ENCODE measurements at places on chromosomes 12 and 14.

DNA sequence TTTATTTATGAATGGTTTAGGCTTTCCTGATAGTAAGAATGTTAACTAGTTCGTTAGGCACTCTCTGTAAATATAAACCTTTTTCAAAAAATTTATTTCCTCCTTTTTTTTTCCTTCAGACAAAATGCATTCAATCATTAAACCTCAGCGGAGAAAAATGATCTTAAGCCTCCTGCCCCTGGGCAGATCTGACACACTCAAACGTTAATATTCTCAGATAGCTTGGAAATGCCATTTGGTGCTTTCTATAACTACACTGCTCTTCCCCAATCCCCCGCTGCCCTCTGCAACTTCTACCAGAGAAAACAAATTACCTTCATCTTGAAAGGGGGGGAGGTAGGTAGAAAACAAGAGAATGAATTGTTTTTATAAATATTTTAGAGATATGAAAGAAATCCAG is 521.2 kb downstream of the MED13L start:
- DNase-seq: no peak

GRCh38 chr14:61504901-61505300 is 183.5 kb downstream of the PRKCH start:
- no peak for DNase-seq

DNA sequence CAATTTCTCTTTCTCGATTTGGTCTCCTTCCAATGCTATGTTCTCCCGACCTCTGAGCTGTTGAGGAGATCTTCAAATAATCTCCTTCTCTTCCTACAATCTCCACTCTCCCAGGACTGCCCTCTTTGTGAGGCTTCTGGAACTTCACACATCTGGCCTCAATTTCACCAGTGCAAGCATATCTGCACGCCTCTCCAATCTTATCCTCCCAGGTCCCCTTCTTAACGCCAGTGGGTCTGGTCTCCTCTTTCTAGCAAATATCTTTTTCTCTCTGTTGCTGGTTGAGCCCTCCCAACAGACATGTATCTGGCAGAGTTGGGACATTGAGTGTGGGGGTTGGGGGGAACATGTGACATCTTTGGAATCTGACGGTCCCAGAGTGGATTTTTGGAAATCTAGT is 17.9 kb downstream of the RTL1 start:
- DNase-seq: no peak

DNA sequence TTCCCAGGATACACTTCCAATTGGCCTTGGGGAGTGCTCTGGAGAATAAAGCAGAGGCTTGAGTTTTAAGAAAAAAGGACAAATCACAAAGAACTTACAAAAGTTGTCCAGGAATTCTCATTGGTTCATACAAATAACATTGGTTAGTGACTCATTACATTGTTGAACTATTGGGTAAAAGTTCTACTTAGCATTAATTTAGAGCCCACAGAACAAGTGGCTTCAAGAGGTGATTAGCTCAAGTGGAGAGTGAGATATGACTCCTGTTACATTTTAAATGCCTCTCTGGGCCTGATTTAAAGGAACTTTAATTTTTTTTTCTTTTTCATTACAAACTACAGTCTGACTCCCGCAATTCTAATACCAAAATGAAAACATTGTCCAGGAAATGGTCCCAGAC is 72.9 kb downstream of the ASCL4 start:
- DNase-seq: no peak

GRCh38 chr12:58242796-58243630 is 301.6 kb downstream of the ATP23 start:
- no peak for DNase-seq

DNA sequence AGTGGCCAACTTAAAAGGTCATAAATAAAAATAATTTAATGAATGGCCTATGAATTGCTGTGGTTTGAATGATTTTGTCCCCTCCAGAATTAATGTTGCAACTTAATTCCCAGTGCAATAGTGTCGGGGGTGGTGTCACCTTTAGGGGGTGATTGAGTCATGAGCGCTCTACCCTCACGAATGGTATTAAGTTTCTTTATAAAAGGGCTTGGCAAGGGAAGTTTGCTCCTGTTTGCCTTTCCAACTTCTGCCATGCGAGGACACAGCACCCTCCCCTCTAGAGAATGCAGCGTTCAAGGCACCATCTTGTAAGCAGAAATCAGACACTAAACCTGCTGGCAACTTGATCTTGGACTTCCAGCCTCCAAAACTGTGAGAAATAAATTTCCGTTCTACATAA is 253.3 kb downstream of the ATXN7L3B start:
- DNase-seq: no peak

GRCh38 chr12:12171991-12172511 is 94.8 kb downstream of the LRP6 start:
- DNase-seq: no peak

DNA sequence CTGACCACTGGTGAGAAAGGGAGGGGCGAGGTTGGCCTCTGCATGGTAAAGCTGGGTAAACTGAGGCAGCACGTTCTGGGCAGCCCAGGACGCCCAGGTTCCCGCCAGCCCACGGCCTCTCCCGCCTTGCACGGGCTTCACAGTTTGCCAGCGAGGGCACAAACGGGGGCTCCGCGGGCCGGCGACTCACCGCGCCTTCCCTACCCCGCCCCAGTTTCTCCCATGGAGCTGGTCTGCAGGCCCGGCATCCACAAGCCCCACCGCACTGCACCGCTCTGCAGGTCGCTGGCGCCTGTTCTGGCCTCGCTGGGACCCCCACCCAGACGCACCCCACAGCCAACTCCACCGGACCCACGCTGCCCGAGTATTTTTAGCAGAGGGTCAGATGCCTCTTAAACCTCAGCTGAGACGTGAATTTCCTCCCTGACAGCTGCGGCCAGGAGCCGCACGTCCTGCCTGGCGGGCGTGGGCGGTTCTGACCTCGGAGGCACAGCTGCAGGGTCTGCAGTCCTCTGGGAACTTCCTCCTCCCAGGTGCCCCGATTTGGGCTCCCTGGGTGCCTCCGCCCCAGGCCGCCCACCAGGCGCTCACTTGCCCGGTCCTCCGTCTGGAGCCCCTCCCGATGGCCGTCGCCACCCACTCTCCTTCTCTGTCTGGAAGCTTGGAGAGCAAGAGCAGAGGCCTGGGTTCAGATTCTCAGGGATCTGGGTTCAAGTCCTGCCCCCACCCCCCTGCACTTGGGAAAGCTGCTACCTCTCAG is 29.5 kb upstream of the INF2 start:
- DNase-seq: no peak

DNA sequence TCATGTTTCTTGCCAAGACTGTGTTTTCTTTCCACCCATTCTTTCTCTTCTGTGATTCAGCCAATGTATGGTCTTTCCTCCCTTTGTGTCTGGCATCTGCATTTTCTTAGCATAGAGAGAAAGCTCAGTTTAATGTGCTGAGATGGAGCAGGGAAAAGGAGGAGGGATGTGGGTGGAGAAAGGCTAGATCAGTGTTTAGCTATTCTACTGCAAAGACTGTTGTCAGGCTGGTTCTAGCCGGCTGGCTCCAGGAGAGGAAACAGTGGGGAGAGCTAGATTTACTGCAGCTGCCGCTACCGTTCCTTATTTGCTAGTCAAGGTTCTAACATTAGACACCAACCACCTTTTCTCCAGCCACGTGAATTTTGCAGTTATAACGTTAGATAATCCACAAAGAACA is 5.2 kb upstream of the RIMKLB start:
- no peak for DNase-seq

- DNase-seq: no peak
Measured at GRCh38 chr12:117370588-117370987, 9.2 kb upstream of the NOS1 start.

DNA sequence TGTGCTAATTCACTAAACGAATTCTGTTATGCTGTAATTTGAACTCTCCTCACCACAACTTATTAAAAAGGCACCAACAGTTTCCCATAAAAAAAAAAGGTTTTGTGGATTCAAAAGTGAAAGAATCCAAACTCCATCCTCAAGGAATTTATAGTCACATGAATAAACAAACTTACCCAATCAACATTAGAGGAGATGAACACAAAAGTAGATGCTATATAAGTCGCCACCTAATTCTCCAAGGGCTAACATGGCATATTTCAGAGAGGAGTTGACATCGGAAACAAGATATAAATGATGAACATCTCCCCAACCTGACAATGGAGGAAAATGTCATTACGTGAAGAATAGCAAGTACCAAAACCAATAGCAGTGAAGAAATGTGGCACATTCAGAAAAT is 265.5 kb upstream of the PRKD1 start:
- no peak for DNase-seq

GRCh38 chr14:75215520-75215919 is 39.1 kb upstream of the TMED10 start:
- DNase-seq: no peak

GRCh38 chr12:39874785-39875184 is 231.1 kb downstream of the SLC2A13 start:
- DNase-seq: no peak

DNA sequence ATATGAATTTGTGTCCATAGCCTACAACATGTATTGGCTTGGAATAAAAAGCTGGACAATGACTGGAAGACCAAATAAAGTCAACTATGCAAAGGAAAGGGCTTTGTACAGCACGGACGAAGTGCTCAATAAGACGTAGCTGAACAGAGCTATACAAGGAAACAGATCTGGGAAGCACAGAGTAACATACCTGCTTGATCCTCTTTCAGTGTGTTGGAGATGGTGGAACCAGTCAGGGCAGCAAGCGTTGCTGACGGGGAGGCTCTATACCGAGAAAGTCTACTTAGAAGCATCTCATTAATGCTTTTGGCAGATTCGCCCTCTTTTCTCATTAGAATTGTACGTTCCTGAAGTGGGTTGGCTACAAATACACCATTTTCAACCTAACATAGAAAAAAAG is 99.3 kb downstream of the HECTD4 start:
- DNase-seq: no peak

- no peak for DNase-seq
Measured at GRCh38 chr12:113154351-113154973, 4.9 kb downstream of the CFAP73 start.

GRCh38 chr14:53767566-53767965 is 189.1 kb downstream of the BMP4 start:
- DNase-seq: no peak

DNA sequence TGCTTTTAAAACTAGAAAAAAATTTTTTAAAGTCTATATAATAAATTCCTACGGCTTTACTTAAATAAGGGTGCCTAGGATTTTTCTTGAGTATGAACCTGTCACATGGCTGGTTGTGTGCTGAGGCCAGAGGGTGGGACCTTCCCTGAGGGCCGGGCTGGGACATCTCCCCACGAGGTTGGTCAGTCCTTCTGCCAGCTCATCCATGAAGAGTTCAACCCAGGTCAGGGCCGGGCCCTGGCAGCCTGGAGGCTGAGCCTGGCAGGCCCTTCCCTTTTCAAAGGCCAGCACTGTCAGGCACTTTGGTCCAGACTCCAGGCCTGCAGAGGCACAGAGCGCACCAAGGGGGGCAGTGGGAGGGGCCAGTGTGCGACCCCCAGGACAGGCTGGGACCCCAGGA is 31.7 kb downstream of the TNFAIP2 start:
- DNase-seq: no peak

DNA sequence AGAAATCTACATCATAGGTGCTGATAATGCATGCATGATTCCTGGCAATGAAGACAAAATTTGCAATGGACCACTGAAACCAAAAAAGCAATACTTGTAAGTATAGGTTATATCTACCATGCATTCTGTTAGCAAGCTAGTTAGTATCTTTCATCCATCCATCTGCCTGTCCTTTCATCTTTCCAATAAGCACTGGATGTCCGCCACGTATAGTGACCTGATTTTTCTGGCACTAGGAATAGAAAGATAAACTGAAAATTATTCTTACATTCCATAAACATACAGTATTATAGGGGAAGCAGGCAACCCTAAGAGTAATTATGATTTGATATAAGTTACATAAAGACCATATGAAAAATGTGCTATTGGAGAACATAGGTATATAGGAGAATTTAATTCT is 87.2 kb upstream of the MYF6 start:
- no peak for DNase-seq

DNA sequence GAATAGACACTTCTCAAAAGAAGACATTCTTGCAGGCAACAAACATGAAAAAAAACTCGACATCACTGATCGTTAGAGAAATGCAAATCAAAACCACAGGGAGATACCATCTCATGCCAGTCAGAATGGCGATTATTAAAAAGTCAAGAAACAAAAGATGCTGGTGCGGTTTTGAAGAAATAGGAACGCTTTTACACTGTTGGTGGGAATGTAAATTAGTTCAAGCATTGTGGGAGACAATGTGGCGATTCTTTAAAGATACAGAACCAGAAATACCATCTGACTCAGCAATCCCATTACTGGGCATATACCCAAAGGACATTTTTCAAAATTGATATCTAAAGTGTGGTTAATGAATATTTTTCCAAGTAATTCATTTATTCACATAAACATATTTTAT is 39.6 kb upstream of the LIN7A start:
- no peak for DNase-seq

DNA sequence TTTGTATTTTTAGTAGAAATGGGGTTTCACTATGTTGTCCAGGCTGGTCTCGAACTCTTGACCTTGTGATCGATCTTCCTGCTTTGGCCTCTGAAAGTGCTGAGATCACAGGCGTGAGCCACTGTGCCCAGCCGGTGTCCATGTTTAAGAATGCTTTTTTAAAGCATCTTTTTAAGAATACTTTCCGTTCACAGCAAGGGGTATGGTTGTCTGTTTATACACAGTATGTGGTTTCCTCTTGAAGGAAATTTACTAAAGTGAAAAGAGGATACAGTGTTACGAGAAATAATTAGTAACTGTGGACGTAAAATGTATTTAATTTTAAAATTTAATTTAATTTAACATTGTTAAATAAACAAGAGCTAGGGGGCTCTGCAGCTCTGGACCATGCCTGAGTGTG is 73.4 kb downstream of the GSC start:
- no peak for DNase-seq

DNA sequence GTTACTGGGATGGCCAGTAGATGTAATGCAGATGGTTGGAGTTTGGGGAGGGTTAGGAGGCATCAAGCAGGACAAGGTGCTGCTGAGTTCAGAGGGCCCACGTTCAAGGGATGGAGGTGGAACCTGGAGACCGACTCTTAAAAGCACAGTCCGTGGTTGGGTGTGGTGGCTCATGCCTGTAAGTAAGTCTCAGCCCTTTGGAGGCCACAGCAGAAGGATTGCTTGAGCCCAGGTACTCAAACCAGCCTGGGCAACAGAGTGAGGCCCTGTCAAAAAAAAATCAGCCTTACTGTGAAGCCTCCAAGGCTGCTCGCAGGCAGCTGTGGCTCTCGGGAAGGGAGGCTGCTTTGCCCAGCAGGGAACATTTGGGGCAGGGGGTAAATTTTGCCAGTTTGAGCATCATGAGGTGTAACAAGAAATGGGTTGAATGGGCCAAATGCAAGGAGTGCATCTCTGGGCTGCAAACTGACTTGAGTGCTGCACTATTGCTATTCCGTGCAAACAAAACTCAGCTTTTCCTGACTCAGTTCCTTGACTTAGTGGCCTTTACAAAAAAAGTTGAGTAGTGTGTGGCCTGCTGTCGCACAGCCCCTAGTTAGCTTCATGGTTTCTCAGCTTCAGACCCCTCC is 55.0 kb downstream of the ANAPC7 start:
- DNase-seq: no peak

Measured in glomerular endothelial cell (primary cell).